ENCODE measurements at places on chromosomes 3 and 15.

DNA sequence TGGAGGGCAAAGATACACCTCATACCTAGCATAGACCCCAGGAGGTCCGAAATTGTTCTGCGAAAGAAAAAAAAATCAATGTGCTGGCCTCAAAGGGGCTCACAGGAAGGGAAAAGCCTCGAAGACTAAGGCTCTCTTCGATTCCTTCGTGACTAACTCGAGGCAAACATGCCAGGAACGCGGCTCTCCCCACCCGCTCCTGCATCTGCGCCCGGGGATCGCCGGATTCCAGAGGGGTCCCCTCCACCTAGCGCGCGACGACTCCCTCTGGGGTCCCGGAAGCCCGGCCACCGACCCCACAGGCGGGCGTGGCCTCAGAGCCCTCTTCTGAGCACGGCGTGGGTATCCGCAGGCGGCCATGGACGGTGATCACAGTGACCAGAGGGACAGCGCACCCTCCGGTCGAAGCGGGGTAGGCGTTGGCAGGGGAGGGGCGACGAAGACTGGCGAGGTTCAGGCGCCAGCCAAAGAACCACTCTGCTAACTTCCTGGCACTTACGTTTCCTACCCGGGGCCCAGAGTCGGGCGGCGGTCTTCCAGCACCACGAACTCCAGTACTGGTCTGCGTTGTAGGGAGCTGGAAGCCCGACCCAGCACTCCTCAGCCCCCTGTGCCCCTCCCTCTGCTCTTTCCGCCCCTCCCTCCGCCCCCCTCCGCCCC, 515 bp upstream of the EIF3J start:
- peak; percentile 85 for DNase-seq

GRCh38 chr15:77921664-77922063, 155.8 kb downstream of the TBC1D2B start:
- DNase-seq: no peak

GRCh38 chr3:186821429-186822387, 15.4 kb upstream of the RFC4 start:
- peak; percentile 14 for DNase-seq

- DNase-seq: no peak
Measured at GRCh38 chr3:136404056-136404455, 153.9 kb downstream of the PCCB start.

DNA sequence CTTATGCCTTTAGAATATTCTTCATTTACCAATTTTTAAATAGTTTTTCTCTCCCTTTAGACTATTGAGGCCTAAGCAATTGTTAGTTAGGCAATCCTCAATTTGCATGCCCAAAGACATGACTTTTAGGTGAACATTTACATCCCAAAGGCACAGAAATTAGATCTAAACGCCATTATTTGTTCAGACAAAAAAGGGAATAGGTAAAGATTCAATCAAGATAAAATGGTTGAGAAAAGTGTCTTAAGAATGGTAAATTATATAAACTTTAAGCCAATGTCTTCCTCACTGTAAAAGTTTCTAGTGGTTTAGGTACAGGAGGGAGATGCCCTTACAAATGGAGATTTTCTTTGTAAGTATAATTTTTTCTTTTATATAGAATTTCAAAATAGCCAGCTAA, 50.2 kb upstream of the MME start:
- DNase-seq: no peak

GRCh38 chr15:31247404-31247803, 79.2 kb upstream of the KLF13 start:
- DNase-seq: no peak

DNA sequence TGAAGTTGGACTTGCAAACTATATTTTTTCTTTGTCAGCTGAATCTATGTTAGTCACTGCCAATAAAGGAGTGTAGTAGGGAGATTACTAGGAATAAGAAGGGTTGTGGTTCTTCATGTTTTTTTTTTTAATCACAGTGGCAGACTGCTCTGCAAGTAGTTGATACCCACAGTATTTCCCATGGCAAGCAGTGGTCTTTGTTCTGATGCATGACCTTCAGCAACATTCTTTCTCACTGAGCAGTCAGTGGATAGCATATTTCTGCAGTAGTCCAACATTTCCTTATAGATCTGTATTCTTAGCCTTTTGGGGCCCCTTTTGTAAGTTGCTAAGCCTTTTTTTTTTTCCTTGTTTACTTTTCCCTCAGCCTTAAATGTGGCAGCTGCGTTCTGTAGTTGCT, 151.1 kb downstream of the DOCK3 start:
- no peak for DNase-seq

DNA sequence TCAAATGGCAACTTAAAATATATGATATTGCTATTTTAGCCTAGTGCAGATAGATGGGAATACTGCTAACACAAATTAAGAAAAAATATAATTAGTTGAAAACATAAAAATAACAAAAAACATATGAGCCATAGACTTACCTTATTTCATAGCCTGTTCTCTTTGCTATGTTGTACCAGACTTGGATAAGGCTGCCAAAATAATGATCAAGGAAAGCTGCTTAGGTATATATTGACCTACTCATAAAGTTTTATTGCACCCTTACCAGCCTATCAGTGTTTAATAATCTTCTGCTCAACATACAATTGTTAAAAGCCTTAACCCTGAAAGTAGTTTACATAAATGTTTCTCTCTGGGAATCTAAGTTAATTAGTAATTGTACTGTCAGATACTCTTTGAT, at the start of gene SI:
SI (minus strand) TSS at position 204 of the 400 bp plus-strand sequence. CDS start 2,484 bp downstream, outside the sequence.
- DNase-seq: no peak

GRCh38 chr15:83012636-83013035, 1.2 kb upstream of the C15orf40 start:
- DNase-seq: no peak

DNA sequence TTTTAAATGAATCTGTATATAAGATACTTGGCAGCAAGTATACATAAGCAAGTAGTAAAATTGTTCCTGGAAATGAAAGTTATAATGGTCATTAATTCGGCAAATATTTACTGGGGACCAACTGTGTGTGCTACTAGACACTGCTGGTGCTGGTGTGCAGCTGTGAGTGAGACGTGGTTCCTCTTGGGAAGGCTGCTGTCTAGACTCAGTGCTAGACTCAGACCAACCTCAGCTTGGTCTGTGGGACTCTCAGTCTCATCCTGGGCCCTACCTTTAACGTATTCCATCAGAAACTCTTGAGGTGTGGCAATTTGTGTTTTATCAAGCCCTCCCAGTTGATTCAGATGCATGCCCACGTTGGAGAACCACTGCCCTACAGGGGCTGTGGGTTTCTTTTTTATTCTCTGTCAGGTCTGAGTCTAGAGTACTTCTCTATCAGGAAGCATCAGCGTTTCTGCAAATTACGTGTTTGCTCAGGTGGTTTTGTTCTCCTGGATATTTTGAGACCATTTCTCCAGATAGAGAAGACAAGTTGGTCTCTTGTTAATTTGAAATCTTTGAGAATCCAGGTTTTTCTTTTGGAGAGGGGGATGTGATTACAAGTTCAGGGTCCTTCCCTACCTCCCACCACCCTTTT, 6.8 kb downstream of the TLNRD1 start:
- no peak for DNase-seq

DNA sequence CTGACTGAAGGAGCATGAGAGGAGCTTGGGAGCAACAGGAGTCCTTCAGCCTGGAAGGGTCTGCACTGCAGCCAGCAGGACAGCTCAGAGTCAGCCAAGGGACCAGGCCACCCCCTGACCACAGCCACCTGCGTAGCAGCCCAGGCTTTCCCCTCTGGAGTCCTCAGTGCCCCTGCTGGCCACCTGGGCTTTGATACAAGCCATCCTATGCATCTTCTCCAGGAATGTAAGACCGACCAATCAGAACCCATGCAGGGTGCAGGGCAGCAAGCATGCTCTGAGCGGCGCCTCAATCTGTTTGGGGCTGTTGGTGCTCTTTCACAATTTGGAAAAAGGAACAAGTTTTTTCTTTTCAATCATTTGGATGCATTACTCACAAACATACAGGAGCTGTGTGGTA, 52.0 kb downstream of the DZIP1L start:
- DNase-seq: no peak

DNA sequence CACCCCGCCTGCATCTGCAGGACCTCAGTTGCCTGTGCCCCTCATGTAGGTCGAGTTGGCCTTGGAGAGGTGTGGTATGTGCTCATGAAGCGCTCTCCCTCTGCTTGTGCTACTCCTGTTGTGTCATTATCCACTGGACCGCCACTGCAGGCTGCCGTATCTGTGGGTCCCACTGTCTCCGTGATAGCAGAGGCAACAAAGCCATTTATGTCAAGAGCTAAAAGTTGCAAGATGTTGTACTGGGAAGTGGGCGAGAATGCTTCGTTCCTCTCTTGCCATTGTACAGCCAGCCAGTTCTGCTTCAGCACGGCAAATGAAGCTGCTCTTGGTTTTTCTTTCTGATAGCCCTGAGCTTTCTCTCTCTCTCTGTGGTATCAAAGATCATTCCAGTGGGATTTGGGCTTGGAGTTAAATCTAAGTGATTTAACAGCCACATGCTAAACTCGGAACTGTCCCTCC, 89.0 kb downstream of the TMEM212 start:
- no peak for DNase-seq

- no peak for DNase-seq
Measured at GRCh38 chr3:109188741-109189140, 52.2 kb downstream of the C3orf85 start.

DNA sequence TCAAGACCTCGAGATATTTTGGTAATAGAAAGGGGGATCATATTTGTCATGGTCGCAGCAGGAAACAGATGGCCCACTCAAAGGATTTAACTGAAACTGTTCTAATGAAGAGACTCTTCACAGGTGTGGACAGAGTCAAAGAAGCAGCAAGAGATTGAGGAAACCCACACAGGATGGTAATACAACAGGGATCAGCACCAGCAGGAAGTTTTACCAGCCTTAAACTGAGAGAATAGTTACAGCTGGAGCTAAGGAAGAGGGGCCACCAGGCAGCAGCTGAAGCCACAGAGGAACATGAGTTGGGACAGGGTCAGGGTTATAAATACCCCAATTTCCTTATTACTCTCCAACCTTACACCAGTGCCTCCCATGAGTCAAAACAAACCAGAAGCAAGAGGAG, 131.8 kb upstream of the UBE2E2 start:
- no peak for DNase-seq

GRCh38 chr3:180036671-180037455, at the start of gene PEX5L:
TSS of gene PEX5L (minus strand) at chr3:180036937. CDS start at chr3:180036599, 338 bp downstream.
- no peak for DNase-seq

GRCh38 chr15:27165590-27165989, 194.6 kb downstream of the GABRG3 start:
- DNase-seq: no peak

GRCh38 chr3:49492969-49493368, 22.9 kb downstream of the DAG1 start:
- no peak for DNase-seq

Data from SW 1271 (cell line).